ENCODE measurements at places on chromosomes 7 and 10.
A peak's percentile ranks its signal among the peaks of the same experiment; 100 is the strongest.

- no peak for DNase-seq
Measured at GRCh38 chr7:48667407-48667806, 256.9 kb upstream of the CDC14C start.

DNA sequence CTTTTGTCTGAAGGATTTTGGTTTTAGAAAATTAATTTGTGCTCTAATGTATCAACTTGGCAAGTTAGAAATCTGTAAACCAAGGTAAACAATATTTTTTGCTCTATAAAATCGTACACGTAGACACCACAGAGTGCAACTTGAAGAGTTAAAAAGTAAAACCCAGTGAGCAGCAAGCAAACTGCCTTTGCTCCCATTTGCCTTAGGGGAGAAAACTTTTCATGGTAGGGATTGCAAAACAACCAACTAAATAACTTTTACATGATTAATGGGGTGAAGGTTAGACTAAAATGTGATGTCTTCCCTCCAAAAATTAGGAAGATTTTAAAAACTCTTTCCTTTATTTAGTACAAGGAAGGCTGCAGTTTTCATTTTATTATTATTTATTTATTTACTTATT, 224.2 kb upstream of the LYZL1 start:
- no peak for DNase-seq

DNA sequence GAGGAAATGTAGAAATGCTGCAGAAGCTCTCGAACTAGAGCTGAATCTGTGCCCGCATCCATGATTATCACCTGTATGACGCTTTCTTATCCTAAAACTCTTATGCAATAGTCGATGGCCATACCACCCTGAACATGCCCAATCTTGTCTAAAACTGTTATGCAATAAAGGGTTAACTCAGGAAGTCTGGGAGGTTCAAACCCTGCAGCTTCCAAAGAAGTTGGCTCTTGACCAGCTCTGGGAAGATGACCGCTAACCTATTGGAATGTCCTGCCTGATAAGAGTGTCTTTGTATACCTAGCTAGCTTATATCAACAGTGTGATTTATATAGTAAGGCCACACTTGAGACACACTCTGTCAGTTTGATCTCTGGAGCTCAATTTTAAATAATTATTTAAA, 3.4 kb upstream of the C10orf88 start:
- no peak for DNase-seq

DNA sequence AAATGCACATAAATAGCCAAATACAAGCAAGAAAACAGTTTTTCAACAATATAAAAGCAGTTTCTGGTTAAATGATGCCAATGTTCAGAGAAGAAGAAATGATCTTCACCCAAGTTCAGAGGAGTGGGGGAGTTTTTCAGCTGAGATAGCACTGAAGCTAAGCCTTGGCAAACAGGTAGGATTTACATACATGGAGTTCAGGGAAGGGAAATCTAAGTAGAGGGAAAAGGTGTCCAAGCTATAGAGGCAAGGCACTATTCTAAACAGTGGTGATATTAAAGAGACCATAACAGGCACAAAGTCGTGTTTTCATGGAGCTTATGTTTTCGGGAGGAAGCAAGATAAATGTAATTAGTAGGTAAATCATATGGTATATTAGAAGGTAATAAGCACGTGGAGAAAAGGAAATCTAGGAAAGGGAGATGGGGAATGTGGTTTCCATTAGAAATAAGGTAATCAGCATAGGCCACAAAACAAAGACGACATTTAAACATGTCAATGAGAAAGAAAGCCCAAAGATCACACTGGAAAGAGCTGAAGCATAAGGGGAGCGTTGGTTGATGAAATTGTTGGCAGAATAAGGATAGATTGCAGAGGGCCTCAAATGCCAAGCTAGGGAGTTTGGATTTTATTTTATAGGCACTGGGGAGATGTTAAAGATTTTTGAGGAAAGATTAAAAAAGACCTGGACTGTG, 704.3 kb downstream of the MAGI2 start:
- no peak for DNase-seq

GRCh38 chr10:23522345-23522744, 83.5 kb downstream of the OTUD1 start:
- DNase-seq, result no peak

GRCh38 chr7:45687721-45688120, 113.6 kb downstream of the ADCY1 start:
- DNase-seq, result peak; percentile 15

- no peak for DNase-seq
Measured at GRCh38 chr10:119167041-119167440, 1.5 kb upstream of the SFXN4 start.

DNA sequence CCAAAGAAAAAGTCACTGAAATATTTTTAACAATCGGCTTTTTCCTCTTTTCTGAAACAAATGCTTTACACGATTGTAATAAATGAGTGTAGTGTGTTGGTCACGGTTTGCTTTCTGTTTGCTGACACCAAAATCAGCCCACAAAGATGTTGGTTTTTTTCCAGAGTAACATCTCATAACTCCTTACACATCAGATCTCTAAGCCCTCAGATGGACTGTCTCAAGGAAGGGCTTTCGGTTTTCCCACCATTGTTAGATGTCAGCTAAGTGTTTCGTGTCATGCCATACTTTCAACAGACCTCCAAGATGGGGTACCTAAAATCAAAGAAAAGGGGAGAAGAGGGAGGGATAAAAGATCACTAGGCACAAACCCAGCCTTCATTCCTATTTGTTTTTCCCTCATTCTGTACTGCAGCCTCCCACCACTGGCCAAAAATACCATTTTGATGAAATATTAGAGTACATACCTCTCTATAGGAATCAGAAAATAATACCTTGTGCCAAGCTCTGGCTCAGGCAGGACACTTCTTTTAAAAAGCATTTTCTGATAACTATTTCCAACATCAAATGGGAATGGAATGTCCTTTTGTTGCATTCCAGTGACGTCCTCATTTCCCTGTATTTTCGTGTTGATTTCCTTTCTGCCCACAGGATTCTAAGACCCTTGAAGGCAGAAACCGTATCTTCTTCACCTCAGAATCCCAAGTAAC, 159.1 kb downstream of the DGKI start:
- no peak for DNase-seq

- no peak for DNase-seq
Measured at GRCh38 chr10:107865691-107866090, 701.2 kb upstream of the SORCS1 start.

- no peak for DNase-seq
Measured at GRCh38 chr7:49229246-49229645, 304.9 kb downstream of the CDC14C start.

- DNase-seq, result peak; percentile 68
Measured at GRCh38 chr7:20514364-20514763, 101.1 kb upstream of the ABCB5 start.

DNA sequence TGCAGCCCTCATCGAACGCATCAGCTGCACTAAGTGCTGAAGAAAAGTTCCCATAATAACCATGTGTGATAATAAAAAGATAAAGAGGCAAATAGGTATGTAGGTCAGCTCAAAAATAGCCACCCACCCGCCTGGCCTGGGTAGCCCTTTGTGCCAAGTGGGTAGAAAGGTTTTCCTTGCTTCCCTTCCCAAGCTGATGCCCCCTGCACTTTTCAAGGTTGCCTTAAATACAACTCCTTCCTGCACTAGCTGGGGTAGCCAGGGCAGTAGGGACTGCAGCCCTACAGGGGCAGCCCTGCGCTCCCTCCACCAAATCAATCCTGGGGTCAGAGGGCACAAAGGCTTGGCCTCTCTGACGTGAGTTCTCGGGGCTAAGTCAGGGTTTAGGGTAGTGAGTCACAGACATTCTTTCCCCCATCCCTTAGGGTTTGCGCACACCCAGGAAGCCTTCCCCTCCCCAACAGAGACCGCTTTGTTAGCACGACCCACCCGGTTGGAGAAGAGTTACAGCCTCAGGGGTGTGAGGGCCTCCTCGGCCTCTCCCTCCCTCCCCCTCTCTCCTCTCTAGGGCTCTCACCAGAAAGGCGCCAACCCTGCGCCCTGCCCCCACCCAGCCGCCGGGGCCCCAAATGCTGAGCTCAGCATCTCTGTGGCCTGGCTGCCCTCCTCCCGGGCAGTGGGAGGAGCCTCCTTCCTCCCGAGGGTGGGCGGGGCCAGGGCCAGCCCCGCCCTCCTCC, 13.3 kb upstream of the DDIT4 start:
- DNase-seq, result no peak

DNA sequence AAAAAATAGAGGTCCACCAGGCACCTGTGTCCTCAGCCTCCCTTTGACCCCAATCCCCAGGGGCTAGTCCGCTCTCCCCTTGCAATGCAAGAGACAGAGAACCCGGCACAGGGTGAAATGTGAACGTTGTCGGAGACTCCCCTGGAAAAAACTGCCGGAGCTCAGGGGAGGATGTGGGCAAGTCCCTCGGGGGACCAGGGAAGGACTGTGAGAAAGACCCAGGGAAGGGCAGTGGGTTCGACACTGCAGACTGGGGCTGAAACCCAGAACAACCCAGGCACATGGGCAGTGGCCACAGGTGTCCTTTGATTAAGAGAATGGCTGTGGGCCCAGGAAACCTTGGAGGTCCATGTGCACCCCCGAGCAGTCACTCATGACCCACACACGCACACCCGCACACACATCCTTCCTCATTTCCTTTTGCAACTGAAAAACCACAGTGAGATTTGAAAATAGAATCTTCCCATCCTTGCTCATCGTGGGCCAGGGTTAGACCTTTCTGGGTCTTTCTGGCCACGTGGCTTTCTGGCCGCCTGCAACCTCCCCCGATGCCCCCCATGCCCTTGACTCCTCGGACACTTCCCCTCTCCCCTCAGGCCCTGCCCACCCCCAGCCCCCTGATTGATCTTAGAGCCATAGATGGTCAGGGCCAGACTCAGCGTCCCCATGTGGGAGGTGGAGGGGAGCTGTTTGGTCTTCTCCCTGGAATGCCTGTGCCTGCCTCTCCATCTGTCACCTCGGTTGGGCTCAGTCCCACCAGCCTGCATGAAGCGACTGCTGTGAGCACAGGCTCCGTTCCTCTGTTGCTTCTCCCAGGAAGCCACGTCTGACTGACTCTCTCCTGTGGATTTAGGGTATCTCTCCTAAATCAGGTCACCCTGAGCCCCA, 7.9 kb downstream of the LAT2 start:
- no peak for DNase-seq

DNA sequence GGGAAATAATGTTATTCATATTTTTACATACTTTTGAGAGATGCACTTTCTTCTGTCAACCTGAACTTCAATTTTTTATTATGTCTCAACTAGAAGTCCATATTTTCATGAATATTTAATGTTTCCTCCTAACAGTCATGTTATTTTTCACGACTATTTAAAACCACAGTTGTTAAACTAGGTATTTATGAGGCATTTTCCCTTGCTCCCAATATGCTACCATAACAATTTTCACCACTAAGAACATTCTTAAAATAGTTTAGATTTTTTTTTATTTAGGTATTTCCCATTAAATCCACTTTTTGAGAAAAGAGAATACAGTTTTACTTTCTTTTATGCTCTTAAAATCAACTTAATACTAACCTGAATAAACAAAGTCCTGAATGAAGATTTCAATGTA, 89.4 kb downstream of the JAZF1 start:
- DNase-seq, result no peak

DNA sequence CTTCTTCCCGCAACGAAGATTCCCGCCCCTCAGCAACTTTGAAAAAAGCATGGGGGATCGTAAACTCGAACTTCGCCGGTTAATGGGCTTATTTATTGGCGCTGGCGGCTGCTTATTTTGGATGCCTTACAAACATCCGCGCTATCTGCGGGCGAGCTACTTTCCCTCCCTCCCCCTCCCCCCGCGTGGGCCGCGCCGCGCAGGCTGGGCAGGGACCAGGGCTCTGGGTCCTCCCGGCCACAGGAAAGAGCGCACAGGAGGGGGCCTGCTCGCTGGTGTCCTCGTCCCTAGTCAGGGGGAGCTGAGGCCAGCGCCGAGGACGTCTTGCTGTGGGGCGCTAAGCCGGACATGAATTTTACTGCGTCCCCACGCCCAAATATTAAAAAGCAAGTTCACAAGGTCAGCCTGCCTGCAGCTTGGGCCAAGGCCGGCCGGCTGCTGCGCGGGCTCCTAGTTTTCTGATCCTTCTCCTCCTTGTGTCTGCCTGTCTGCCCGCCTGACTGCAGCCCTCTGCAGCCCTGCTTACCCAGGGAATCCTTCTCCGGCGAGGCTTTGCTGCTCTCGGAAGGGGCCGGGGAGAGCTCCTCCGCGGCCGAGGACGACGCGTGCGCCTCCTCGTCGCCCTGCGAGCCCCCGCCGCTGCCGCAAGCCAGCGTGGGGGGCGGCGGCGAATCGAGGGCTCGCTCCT, 1.2 kb downstream of the HOXA10 start:
- DNase-seq, result peak; percentile 69

GRCh38 chr10:130371156-130371555, 235.0 kb downstream of the GLRX3 start:
- no peak for DNase-seq

- no peak for DNase-seq
Measured at GRCh38 chr7:66535414-66536329, 93.0 kb upstream of the KCTD7 start.

- DNase-seq, result no peak
Measured at GRCh38 chr7:82699773-82700186, 256.2 kb upstream of the CACNA2D1 start.

- DNase-seq, result no peak
Measured at GRCh38 chr10:65335311-65335710, 1590.5 kb upstream of the LRRTM3 start.

GRCh38 chr7:92404170-92404614, 43.1 kb upstream of the GATAD1 start:
- no peak for DNase-seq

Measured in D341Med (cell line).